ENCODE measurements at places on chromosomes 5 and 9.
A peak's percentile ranks its signal among the peaks of the same experiment; 100 is the strongest.

DNA sequence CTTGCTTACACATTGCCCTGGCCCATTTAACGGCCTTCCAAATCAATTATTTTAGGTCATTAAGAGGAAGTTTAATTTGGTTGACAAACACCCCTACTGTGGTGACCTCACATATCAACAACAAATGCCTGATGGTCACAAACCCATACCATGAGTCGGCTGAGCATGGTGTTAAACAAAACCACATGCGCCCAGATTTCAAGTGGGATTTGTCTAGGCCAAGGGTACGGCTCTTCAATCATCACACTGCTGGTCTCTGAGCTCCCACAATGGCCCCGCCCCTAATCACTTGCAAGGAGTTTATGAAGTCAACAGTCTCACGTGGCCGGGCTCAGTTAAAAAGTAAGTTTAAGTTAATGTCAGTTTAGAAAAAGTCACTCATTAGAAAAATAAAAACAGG is 243.8 kb downstream of the CRB2 start:
- no peak for DNase-seq

DNA sequence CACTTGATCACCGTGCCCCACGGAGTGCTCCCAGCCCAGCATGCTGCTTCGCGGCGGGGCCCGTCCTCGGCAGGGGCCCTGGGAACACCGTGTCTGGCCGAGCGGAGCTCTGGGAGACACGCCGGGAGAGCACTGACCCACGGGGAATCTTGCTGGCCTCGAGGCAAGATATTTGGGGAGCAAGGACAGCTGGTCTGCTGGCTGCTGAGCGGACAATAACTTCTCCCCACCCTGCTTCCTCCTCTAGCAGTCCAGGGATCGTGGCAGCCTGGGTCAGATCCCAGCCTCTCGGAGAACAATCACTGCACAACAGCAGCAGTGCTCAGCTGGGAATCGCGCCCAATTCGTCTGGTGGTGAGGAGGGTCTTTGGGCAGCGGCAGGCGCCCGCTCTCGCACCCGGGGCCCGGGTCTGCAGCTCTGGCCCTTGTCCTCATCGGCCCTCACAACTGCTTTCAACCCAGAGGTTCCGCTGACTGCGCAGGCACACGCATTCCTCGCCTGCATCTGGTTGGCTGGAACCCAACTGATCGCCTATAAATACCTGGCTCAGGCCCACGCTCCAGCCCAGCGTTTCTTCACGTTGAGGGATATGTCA is 43.4 kb downstream of the DBH start:
- DNase-seq: no peak

DNA sequence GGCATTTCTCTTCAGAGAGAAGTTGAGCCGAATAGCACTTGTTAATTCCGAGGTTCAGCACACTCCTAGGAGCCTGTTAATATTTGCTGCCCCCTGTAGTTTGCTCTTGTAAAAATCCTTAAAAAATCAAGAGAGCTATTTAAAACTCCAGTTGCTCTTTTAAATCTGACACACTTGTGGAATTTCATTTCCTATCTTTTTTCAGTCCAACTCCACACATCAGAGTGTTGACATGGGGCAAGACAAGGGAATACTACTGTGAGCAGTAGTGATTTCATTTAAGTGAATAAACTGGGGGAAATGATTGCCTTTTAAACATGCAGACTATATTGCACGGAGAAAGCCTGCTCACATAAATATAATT is 1096.3 kb upstream of the DMAC1 start:
- no peak for DNase-seq

DNA sequence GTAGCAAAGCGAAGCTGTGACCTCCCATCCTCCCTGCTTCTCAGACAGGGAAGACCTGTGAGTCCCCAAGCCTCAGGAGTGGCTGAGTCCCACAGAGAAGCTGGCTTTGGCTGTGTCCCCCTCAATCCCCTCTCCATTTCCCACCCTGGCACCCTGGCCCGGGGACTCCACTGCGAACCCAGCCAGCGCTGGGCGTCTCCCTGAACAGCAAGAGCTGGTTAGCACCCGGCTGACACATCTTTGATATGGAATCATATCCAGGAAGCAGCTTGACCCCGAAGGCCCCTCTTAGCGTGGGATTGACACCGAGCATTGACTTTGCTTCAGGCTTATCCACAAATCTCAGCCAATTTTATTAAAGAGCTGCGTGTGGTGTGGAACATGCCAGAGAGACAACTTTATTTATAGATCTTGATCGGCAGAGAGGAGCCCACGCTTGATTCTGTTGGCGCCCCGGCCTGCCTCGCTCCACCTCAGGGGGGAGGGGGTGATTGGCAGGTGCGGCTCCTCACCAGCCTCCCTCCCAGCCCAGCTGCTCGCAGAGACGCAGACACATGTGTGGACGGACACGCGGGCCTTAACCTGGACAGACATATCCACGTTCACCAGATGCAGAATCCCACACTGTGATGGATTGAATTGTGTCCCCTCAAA is 120.7 kb upstream of the MVB12B start:
- no peak for DNase-seq

- DNase-seq: no peak
Observed at GRCh38 chr5:169576181-169576598, 7.4 kb upstream of the SPDL1 start.

DNA sequence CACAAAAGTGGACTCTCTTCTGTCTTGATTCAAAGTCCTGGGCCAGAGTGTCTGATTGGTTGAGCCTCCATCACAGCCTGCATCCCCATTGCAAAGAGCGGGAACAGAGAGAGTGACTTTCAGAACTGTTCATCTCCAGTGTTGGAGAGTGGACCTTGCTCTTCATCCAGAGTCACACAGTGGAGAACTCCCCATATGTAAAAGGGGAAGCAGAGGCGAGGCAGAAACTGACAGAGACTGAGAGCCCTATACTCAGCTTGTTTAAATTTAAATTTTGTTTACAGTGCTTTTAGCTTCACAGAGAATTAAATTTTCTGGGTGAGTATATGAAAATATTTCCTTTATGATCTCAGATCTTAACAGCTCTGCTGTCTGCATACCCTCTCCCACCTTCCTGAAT is 70.0 kb upstream of the SSBP2 start:
- DNase-seq: no peak

GRCh38 chr9:129483415-129484351 is 137.2 kb downstream of the C9orf50 start:
- DNase-seq: peak; percentile 55

GRCh38 chr9:17793713-17794622 is 215.1 kb downstream of the SH3GL2 start:
- no peak for DNase-seq

GRCh38 chr5:1009359-1010180 is 968 bp downstream of the NKD2 start:
- DNase-seq: no peak

DNA sequence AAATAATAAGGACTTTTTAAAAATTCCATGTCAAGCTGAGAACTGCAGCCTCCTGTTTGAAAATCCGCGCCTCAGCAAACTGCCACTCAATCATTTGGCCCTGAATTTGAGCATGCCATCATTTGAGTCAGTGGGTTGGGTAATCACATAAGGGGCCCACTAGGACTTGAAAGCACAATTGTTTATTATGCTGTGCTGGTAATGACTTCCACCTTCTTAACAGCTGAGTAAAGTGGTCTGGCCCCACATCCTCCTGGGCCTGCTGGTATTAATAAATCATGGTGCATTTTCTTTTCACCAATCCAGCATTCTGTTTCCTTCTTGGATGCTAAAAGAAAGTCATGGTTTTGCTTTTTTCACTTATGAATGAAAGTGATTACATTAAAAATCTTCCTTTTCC is 103.0 kb upstream of the CTSL start:
- DNase-seq: no peak

DNA sequence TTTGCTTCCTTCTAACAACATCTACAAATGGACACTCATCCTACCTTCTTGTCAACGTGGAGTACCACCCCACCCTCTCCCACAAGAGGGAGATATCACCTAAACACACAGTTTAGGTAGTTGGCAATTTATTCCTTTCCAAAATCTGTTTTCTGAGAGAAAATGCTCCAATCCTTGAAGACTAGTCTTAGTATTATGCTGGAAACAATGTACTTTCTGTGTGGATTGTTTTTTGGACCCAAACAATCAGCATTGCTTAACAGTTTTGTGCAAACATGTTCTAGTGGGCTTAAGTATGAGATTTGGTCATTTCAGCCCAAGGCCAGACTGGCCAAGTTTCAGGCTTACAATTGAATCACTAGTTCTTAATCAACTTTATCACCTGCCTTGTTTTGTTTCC is 359.1 kb downstream of the ARHGEF28 start:
- no peak for DNase-seq

GRCh38 chr5:181207214-181207959 is 2.4 kb upstream of the TRIM7 start:
- DNase-seq: peak; percentile 89

DNA sequence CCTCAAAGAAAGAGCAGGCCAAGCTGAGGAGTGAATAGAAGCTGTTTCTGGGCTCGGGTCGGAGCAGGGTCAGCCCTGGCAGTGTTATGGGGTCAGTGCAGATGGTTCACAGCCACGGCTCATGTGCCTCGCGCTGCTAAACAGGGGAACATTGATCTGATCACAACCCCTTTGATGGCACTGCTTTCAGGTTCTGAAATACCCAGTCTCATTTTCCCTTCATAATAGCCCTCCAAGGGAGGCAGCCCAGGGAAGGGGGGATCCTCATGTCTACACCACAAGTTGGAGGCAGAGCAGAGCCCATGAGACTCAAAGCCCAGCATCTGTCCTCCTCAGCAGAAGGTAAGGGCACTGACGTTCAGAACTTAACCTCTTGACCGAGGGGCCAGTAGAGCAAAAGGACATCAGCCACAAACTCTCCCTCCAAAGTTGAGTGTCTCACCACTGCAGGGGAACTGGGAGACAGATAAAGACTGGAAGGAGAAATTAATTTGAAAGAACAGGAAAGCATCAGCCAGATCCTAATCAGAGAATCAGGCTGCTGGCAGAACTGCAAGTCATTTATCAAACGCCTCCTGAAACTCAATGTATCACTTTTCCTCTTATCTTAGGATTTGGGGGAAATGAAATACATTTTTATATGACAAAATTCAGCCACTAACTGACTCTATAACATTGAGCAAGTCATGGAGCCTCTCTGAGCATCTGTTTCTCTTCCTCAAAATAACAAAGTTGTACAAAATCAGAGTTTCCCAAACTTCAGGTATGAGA is 110.6 kb downstream of the SH3TC2 start:
- DNase-seq: no peak

GRCh38 chr5:66931651-66932050 is 264.9 kb downstream of the CD180 start:
- DNase-seq: no peak

DNA sequence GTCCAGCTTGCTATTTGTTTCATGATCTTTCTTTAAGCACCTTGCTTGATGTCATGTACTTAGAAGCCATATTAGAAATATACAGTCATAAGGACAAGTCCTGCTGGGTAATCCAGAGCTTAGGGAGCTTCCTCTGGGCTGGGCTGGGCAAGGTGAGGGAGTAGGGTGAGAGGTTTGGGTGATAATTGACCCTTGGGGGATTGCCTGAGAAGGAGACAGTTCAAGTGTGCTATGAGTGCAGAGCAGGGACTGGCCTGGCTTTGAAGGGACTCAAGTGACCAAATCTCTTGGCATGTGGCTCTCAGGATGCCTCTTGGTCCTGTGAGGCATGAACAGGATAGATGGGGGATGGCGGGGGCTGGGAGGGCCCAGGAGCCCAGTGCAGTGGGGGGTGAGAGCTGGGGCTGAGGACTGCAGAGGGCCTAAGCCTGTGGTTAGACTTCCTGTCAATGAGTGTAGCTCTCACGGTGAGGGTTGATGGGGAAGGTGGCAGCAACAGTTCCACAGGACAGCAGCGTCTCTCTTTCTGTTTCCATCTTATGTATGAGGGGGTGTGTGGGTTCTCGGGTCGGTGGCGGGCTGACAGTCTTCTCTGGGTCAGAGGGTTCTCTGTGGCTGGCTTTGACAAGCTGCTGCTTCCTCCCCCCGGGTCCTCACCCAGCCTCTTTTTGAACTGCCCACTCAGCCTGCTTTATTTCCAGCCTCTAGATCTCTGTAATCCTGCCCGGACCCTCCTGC is 53.5 kb downstream of the RGS3 start:
- peak; percentile 82 for DNase-seq

DNA sequence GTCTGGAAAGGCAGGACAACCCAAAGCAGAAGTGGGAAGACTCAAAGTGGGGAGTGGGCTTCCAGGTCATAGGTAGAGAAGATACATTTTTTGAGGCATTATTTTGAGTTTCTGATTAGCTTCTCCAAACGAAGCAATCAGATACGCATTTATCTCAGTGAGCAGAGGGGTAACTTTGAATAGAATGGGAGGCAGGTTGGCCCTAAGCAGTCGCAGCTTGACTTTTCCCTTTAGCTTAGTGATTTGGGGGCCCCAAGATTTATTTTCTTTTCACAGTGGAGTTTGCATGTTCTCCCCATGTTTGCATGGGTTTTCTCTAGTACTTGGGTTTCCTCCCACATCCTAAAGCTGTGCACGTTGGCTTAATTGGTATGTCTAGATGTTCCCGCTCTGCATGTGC is 401.9 kb downstream of the ARRDC3 start:
- no peak for DNase-seq

DNA sequence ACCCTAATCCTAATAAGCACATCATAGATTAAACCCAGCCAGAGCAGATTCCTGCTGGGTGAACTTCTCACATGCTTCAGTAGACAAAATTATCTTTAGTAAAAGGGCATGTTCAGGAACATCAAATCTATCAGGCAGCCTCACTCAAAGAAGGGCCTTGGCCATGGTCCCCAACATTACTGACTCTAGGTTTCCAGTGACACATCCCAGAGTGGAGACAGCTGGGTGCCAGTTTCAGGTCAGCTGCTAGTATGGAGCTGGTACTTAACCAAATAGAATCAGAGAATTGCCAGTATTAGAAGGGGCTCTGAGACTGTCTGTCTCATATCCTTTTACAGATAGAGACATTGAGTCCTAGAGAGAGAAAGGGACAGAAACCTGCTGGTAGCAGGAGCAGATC is 44.1 kb upstream of the GALNT10 start:
- DNase-seq: no peak

DNA sequence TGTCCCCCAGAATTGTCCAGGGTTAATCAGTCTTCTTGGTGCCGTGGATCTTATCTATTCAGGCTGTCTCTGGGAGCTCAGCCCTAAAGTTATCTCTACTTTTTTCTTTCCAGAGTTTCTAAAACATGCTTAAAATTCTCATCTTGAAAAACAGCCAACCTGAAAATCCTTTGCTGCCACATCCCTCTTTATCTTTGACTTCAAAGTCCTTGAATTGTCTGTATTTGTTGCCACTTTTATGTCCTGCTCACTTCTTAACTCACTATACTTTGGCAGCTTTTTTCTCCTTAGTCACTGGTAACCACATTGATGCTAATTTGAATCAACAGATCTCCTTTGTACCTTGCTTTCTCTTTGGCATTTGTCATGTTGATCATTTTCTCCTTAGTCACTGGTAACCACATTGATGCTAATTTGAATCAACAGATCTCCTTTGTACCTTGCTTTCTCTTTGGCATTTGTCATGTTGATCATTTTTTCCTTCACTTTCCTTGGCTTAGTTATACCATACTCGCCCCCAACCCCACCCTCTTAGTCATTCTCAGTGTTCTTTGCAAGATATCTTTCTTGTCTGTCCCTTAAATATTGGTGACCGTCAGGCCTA is 8.5 kb downstream of the DMXL1 start:
- DNase-seq: peak; percentile 45

Data from stimulated activated naive CD8-positive, alpha-beta T cell treated with anti-CD3 and anti-CD28 coated beads, Interleukin-15, Interleukin-2, amounts not matched to agents 100 U/mL and 50 U/mL, for 24 hours (primary cell).